ENCODE measurements at places on chromosomes 7 and 10.

DNA sequence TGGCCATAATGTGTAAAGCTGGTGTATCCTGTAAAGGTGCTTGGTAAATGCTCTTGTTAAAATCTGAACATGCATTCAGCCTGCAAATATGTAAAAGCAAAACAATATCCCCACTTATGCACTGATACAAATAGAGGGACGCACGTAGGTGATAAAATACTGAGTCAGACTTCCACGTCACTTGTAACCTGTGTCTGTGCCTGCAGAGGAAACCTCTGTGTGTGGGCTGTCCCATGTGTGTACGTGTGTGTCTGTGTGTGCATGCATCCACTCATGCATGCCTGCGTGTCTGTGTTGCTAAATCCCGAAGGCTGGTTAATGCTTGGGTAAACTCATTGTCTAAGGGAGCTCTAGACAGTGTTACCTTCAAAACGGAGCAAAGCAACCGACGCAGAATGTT lies 68.9 kb downstream of the KLF6 start:
- DNase-seq = no peak

- no peak for DNase-seq
These were observed 1086.9 kb downstream of the NRG3 start for GRCh38 chr10:82961864-82962263.

GRCh38 chr10:49562893-49563292 lies 24.0 kb upstream of the ERCC6 start:
- no peak for DNase-seq

GRCh38 chr10:132804785-132805426 lies 19.0 kb upstream of the NKX6-2 start:
- DNase-seq = no peak

DNA sequence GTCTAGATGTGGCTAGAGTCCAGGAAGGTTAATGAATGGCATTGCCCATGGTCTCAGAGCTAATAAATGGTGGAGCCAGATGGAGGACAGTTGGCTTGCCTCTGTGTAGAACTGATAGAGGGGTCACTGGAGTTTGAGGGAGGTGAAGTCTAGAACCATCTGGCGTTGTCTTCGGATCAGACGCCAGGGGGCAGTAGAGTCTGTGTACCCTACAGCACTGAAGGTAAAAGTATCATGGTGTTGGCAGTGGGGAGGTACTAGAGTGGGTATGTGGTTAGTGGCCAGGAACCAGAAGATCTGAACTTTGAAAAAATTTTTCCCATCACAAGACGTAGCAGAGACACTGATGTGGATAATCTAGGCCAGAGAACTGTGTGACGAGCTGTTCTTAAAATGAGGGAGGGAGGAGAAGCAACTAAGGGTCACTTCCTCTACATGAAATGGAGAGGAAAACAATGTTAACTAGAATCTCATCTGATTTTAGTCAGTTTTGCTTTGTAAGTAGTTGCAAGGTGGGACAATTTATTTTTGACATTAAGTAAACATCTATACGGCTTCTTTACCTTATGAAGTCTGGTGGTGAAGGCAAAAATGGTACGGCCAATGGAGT lies 227.9 kb upstream of the PRSS58 start:
- DNase-seq = no peak

DNA sequence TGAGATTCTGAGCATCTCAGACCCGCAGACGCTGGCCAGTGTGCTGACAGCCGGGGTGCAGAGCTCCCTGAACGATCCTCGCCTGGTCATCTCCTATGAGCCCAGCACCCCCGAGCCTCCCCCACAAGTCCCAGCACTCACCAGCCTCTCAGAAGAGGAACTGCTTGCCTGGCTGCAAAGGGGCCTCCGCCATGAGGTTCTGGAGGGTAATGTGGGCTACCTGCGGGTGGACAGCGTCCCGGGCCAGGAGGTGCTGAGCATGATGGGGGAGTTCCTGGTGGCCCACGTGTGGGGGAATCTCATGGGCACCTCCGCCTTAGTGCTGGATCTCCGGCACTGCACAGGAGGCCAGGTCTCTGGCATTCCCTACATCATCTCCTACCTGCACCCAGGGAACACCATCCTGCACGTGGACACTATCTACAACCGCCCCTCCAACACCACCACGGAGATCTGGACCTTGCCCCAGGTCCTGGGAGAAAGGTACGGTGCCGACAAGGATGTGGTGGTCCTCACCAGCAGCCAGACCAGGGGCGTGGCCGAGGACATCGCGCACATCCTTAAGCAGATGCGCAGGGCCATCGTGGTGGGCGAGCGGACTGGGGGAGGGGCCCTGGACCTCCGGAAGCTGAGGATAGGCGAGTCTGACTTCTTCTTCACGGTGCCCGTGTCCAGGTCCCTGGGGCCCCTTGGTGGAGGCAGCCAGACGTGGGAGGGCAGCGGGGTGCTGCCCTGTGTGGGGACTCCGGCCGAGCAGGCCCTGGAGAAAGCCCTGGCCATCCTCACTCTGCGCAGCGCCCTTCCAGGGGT lies 703 bp downstream of the RBP3 start:
- DNase-seq = peak; percentile 64

DNA sequence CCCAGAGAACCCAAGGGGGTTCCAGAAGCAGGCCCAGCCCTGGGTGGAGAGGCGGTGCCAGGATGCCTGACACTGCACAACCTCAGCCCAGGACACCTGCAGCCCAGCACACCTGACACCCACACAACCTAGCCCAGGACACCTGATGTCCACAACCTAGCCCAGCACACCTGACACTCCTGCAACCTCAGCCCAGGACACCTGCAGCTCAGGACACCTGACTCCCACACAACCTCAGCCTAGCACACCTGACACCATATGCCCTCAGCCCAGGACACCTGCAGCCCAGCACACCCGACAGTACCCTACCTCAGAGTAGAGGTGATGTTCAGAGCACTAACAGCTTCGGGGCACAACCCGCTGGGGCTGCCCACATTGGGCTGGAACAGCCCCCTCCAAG lies 87.3 kb downstream of the PAXIP1 start:
- no peak for DNase-seq

GRCh38 chr7:130560972-130561371 lies 69.1 kb downstream of the MEST start:
- DNase-seq = no peak

DNA sequence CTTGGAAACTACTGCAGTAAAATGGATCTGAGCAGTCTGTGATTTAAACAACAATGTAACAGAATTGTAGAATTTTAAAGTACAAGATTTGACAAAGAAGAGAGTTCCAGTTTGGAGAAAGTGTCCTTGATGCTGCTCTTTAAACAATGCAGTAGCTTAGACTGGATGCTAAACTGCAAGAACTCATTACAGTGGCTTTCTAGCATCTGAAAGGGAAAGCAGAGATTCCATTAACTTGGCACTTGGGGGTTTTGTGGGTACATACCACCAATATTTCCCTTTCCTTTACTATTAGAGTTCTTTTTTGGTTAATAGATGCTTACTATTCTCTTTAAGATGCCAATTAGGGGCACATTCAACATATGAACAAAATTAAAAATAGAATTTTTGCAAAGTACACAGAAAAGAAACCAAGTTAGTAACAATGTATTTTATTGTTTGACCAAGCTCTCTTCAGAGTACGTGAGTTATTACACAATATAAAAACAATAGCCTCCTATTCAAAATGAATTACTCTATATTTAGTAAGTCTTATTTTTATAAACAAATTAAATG lies 11.9 kb downstream of the PSTK start:
- DNase-seq = no peak

DNA sequence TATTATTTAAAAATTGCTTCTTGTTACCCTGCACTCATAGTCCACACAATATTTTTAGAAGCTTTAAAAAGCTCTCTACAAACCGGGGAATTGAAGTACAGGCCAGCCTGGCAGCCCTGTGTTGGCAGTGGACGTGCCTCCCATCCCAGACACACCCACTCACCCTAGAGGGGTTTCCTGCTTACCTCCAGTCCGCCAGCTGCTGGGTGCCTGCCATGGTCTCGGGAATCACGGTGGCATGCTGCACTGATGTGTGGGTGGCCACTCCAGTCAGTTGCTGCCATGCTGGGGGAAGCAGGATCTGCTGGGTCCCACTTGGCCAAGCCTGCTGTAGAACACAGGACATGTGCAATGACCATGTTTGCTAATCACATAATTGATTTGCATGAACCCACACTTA lies 80.4 kb downstream of the CLEC2L start:
- DNase-seq = no peak

GRCh38 chr10:77564731-77565589 lies 72.6 kb downstream of the KCNMA1 start:
- DNase-seq = no peak

GRCh38 chr7:16586081-16586874 lies 59.3 kb downstream of the ANKMY2 start:
- DNase-seq = no peak

DNA sequence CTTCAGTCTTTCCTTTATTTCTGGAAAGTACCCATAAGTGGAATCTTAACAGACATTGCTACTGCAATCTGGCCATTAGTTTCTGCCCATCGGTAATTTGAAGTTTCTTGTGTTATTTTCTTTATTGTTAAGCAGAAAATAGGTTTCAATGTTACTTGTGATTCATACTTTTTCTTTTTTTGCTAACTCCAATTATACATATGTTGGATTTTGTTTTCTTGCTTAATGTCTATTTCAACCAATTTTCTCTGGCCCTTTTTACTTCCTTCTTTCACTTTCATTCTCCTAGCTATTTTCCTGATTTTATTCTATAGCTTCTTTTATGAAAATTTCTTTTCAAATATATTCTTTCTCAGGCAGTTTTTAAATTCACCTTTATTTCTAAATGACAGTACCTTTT lies 457.4 kb downstream of the TCERG1L start:
- DNase-seq = no peak

GRCh38 chr7:42854571-42855118 lies 57.2 kb downstream of the C7orf25 start:
- DNase-seq = no peak

DNA sequence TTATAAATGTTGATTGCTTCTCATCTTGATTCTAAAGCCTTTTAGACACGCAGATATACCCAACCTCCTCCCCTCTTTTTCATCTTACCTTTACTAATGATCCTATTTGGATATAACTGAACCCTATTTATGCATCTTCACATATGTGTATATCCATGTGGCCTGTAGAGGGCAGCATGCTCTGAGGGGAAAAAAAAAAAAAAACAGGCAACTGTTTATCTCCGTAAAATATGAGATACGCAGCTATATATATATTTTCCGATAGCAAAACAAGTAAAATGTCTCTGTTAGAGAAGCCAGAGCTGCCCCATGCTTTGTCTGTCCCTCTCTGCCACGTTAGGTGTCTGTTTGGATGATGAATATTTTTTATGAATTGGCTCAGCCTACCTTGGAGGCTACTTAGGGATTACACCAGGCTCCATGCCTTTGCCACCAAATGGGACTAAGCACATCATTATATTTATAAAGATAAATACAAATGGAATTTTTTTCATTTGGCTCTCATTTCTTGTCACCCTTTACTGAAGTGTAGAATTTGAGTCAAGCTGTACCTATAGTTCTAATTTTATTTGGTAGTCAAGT lies 174.8 kb upstream of the FZD1 start:
- no peak for DNase-seq

- no peak for DNase-seq
These were observed 2.5 kb upstream of the HABP2 start for GRCh38 chr10:113550365-113550764.

DNA sequence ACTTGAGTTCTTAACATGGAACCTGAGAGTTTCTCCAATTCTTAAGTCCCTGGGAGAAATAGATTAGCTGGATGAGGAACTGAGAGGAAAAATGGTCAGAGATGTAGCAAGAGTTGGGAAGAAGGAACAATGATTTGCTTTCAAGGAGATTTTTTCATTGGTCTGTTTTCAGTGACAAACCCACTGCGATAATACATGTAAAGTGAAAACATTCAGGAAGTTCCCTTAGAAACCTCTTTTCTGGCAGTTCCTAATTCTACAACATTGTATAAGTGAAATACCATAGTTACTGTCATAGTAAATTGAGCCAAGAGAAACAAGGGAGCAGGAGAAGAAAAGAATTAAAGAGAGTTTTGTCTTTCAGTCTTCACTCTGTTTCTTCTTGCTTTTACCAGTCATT lies 12.1 kb upstream of the MAGI2 start:
- DNase-seq = no peak

- DNase-seq = peak; percentile 80
These were observed 46.3 kb downstream of the PDK4 start for GRCh38 chr7:95549818-95550529.

GRCh38 chr7:112036071-112036470 lies 170.1 kb downstream of the DOCK4 start:
- no peak for DNase-seq

- DNase-seq = no peak
These were observed 121.6 kb upstream of the WDR11 start for GRCh38 chr10:120729547-120729946.

- DNase-seq = no peak
These were observed 2.5 kb upstream of the MACC1 start for GRCh38 chr7:20219446-20220292.

Measured in left forelimb (tissue), 1 donor.